ENCODE measurements at places on chromosomes 1 and 21.

GRCh38 chr1:145689922-145690321 lies 17.2 kb downstream of the PDZK1 start:
- DNase-seq = no peak

- no peak for DNase-seq
These were observed 7.9 kb downstream of the ZNF684 start for GRCh38 chr1:40539338-40539737.

- no peak for DNase-seq
These were observed 114.2 kb downstream of the TBX19 start for GRCh38 chr1:168394858-168395257.

DNA sequence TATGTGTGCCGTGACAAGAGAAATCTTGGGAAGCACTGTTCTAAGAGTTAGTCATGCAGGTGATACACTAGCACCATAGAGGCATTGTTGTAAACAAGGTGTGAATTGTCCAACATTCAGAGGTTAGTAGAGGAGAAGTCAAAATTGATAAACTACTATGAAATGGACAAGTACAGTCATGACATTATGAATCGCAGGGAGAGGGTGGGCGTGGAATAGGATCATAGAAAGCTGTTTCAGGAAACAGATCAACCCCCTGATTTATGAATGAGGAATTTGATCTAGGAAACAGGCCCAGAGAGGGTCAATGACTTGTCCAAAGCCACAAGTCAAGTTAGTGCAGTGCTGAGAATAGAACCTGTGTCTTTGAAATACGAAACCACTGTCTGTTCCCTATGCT lies 58.5 kb upstream of the LAX1 start:
- DNase-seq = no peak

GRCh38 chr1:66395202-66396061 lies 138.5 kb upstream of the SGIP1 start:
- DNase-seq = no peak

- DNase-seq = no peak
These were observed 22.3 kb downstream of the ZBTB40 start for GRCh38 chr1:22473952-22474351.
